ENCODE measurements at places on chromosomes 6 and 20.

GRCh38 chr20:51237278-51237677 lies 214.4 kb upstream of the KCNG1 start:
- DNase-seq = no peak

- DNase-seq = no peak
These were observed 228.8 kb downstream of the TTLL2 start for GRCh38 chr6:167553736-167554119.

GRCh38 chr6:106829451-106829850 lies 145.1 kb downstream of the CD24 start:
- DNase-seq = no peak

- no peak for DNase-seq
These were observed 41.9 kb downstream of the SYCP2 start for GRCh38 chr20:59891581-59891980.

- DNase-seq = no peak
These were observed 140.3 kb downstream of the TBX18 start for GRCh38 chr6:84623956-84624680.

- DNase-seq = no peak
These were observed 34.9 kb upstream of the DST start for GRCh38 chr6:56677559-56677958.

DNA sequence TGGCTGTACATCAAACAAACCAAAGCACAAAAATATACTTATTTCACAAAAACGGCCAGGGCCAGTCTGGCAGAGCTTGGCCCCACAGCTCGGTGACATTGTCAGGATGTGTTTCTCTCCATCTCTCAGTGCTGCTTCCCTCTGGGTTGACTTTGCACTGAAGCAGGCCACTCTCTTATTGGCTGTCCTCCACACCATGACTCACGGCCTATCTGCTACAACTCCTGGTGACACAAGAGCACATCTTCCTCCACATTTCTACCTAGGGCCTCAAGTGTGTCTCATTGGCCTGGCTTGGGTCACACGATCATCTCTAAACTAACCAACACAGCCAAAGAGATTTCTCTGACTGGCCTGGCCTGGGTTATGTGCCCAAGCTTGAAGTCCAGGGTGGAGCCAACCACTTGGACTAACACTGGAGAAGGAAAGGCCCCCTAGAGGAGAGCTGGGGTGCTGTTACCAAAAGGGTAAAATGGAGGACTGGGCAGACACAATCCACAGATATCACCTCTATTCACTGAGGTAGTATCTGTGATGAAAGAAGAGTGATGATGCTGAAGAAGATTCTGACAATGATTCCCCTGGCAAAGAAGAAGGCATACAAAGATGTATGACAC lies 159.8 kb upstream of the TSHZ2 start:
- DNase-seq = no peak

- DNase-seq = no peak
These were observed 338.1 kb upstream of the MMS22L start for GRCh38 chr6:97621111-97621510.

DNA sequence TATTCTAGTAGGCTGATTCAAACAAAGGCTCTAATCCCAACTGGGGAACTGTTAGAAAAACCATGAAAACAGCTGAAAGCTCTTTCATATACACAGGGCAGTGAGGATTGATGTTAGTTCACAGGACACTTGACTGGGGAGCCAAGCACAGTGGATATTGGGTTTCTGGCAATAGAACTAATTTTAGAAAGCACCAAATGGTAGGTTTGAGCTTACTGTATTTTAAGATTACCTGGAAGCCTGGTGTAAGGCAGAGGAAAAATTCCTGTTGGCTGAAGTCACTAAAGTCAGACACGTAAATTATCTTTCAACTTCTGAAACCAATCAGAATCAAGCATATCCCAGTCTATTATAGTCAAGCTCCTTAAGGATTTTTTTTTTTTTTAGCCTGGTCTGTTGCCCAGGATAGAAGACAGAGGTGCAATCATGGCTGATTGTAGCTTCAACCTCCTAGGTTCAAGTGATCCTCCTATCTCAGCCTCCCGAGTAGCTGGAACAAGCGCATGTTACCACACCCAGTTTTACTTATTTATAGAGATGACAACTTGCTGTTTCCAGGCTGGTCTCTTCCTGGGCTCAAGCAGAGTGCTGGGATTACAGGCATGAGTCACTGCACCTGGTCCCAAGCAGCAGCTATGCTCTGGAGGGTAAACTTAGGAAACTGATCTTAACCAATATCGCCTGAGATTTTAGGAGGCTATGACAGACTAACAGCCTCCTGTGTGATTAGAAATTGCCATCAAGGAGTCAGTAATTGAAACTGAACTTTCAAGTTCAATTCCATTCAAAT lies 32.5 kb upstream of the SYNCRIP start:
- DNase-seq = no peak

DNA sequence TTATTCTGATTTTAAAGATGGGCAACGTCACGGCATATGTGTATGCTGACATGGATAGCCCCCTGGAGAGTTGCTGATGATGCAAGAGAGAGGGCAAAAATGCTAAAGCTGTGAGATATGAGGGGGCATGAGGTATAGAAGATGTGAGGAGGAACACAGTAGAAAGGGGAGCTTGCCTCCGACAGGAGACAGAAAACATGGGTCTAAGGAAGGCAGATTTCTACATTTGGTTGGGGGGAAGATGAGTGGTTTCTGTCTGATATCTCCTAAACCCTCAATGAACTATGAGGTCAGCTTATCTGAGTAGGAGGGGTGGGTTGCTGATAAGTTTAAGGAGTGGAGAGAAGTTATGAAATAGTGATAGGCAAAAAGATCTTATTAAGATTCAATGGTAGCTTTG lies 6.0 kb downstream of the RNF24 start:
- DNase-seq = no peak

DNA sequence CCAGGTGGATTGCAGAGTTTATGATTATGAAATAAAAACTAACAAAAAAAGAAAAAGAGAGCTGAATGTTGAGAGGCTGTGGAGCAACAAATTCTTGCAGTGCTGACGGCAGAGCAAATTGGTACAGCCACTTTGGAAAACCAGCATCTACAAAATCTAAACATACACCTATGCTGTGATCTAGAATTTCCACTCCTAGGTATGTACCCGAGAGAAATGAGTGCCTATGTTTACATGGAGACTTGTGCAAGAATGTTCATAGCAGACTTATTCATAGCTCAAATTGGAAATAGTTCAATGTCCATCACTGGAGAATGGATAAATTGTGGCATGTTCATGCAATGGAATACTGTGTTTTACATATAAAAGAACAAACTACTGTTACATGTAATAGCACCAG lies 3.0 kb upstream of the BLCAP start:
- no peak for DNase-seq

DNA sequence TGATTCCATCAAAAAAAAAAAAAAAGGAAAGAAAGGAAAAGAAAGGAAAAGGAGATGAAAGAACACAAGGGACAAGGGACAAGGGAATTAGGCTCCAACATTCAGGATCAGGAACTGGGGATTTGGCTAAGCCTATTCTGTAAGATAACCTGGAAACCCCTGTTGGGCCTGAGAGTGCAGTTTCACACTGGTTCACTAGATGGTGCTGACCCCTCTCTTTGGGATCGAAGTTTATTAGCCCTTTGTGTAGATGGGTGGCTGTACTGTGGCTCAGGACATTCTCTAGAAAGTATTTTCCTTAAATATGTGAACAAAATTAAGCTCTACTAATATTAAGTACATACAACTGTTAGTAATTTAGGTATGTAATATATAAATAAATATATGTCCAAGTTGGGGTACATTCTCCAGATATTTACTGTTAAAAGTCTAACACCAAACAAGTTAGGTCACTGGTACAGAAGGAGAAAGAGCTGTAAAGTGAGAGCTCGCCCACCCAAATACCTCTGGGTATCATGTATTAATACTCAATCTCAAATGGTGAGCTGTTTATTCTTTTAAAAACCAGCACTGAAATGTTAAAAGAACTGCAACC lies 6.3 kb downstream of the OR2A4 start:
- DNase-seq = no peak

DNA sequence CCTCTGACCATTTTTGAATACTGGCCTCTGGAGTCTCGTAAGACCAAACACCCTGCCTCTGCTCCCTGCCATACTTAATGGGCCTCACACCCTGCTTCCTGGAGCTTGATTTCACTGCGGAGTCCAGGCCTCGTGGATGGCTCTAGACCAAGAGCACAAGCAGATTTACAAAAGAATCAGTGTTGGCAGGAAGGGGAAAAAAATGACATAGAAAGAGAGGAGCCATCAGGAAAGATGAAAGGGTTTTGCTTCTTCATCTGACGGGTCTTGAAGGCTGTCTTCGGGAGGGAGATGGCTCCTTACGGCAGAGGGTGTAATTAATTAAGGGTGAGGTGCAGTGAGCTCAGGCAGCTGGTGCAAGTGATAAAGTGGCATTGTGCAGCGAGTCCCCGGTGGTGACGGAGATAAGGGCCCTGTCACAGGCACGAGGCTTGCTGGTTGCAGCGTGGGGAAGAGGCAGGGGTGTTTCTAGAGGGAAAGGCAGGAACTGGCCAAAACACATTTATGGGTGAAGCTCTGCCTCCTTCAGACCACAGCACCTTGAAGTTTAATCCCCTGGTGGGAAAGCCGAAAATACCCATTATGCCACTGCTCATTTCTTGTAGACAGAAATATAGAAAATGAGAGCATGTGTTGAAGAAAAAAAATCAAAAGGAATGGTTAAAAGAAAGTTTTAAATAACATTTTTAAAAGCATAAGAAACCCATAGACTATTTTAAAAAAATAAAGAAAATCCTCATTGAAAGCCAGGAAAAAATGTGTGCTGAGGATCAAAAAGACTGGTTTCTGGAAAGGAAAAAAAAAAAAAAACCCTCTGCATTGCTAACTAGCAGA lies 128.6 kb upstream of the LRFN2 start:
- no peak for DNase-seq

DNA sequence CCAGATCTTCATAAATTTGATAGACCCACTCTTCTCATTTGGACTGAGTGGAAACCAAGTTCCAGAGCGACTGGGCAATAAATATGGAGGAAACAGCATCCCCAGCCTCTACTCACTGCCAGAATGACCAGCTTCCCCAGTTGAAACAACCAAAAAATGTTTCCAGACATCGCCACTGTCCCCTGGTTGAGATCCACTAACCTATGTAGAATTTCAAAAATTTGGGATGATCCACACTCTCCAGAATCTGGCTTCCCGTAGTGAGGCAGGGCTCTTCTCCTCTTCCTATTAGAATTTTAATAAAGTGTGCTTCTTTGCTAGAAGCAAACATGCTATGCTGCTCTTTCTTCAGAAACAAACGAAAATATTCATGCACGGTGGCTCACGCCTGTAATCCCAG lies 287.0 kb upstream of the SUPT3H start:
- no peak for DNase-seq

DNA sequence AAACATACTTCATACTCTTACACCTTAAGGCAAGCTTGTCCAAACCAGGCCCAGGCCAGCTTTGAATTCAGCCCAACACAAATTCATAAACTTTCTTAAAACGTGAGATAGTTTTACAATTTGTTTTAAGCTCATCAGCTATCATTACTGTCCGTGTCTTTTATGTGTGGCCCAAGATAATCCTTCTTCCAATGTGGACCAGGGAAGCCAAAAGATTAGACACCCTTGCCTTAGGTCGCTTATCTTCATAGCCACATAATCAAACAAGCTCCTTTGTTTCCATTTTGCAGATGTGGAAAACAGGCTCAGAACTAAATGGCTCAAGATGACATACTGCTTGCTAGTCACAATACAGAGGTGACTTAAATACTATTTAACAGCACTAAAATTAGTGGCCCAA lies 6.0 kb downstream of the SALL4 start:
- no peak for DNase-seq

DNA sequence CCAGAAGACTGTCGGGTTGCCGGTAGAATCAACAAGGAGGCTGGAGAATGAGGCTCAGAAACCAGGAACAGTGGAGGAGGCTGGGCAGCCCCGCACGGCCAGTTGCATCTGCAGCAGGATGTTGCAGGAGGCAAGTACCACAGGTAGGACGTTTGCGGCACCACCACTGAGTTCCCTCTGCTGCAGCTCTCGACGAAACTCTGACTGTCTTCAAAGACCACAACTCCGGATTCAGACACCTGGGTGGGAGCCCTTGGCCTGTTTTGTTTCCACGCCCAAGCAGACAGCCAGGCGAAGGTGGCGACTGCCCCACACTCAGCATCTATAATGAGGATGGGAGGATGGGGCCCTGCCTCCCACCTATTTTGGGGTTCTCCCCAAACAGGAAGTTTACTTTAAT lies 218.2 kb downstream of the ZDHHC14 start:
- DNase-seq = no peak

GRCh38 chr6:4220558-4220957 lies 85.2 kb upstream of the ECI2 start:
- no peak for DNase-seq

DNA sequence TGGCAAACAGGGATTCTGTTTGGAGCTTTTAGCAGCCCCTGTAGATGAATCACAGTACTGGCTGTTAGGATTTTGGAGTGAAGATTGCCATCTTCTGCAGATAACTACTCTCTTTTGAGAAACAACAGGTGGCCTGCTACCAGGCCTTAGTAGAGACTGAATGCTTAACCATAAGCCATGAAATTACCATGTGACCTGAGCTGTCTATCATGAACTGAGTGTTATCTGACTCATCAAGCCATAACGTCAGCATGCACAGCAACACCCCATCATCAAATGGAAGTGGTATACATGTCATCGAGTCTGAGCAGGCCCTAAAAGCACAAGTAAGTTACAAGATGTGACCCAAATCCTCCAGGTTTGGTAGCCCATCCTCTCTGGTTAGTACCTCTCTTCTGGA lies 132.6 kb downstream of the GPR63 start:
- DNase-seq = no peak

- DNase-seq = peak; percentile 74
These were observed 95.5 kb upstream of the SCGN start for GRCh38 chr6:25556516-25556915.

GRCh38 chr6:125303512-125303854 lies 1.7 kb upstream of the HDDC2 start:
- DNase-seq = no peak

GRCh38 chr6:131213501-131213990 lies 78.3 kb downstream of the AKAP7 start:
- DNase-seq = no peak

GRCh38 chr6:157188213-157188612 lies 135.1 kb downstream of the TMEM242 start:
- no peak for DNase-seq

GRCh38 chr20:3313683-3314065 lies 74.7 kb upstream of the SLC4A11 start:
- DNase-seq = no peak

DNA sequence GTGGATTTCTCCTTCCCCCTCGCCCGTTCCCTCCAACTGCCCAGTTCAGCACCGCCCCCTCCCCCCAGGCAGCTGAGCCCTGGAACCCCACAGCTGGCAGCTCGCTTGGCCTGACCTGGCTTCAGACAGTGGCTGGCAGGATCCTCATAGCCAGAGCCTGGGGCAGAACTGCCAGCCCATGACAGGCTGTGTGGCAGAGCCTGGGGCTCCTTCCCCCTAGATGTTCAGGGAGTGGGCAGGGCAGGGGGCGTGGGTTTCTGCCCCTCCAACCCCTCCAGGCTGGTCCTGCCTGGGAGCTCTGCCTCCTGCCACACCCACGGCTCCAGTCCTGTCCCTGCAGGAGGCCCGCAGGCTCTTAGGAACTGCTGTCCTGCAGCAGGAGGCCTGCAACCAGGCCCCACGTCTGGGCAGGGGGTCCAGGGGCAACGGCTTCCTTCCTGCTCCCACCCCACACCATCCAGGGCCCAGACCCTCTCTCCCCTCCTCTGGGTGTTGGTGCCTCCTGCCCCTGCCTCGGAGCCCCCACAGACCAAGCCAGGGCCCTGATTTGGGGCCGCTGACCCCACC lies 9.6 kb upstream of the KCNQ2 start:
- DNase-seq = no peak
